HFF-Myc (cell line): ENCODE measurements at places on chromosomes 6 and 20.

- no peak for DNase-seq
Observed at GRCh38 chr6:54217018-54217417, 91.2 kb upstream of the TINAG start.

GRCh38 chr20:23629017-23629541 is 8.7 kb downstream of the CST3 start:
- no peak for DNase-seq

- DNase-seq: no peak
Observed at GRCh38 chr6:137305691-137306090, 86.5 kb upstream of the IFNGR1 start.

- DNase-seq: no peak
Observed at GRCh38 chr20:48750941-48751635, 76.7 kb downstream of the PREX1 start.

DNA sequence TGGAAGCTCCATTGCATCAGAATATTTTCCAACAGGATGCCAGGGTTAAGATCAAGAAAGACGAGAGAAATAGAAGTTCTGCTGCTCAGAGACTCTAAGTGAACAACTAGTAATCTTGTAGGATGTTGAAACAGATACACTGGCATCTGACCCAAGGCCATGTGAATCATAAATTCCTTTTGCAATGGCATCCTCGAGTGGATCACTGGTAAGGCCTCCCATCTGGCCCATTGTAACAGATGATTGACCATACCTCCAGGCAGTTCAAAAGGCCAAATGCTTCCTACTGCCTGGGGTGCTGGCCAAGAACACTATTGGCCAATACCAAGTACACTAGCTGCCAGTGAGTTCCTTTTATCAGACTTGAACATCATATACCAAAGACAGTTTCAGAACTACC is 9.9 kb upstream of the SLC17A3 start:
- no peak for DNase-seq

DNA sequence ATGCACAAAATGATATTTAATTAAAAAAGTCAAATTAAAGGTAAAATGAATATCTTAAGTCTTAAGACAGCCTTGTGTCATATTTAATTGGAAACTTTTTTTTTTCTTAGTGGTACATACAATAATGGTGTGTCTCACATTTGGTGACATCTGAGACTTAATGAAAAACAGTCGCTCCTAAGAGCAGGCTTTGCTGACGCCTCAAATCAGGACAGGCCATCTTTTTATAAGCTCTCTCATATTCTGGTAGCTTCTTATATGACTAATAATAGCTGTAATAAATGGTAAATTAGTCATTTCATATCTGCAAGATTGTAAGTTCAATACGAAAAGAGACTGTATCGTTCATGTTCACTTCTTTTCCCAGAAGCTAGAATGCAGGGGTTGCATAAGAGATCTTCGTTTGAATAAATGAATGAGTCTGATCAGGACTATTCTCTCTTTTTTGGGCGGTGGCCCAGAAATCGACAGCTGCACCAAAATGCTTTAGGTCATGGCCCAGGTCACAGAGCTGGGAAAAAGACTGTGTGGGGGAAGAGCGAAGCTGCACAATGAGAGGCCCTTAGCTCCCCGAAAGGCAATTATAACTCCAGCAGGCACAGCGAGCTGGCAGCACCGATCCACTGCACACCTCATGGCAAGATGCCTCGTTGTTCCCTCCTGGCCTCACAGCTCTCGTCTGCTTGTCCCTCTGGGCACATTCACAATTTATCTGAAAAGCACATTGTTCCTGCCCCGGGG is 69.4 kb downstream of the NRN1 start:
- no peak for DNase-seq

DNA sequence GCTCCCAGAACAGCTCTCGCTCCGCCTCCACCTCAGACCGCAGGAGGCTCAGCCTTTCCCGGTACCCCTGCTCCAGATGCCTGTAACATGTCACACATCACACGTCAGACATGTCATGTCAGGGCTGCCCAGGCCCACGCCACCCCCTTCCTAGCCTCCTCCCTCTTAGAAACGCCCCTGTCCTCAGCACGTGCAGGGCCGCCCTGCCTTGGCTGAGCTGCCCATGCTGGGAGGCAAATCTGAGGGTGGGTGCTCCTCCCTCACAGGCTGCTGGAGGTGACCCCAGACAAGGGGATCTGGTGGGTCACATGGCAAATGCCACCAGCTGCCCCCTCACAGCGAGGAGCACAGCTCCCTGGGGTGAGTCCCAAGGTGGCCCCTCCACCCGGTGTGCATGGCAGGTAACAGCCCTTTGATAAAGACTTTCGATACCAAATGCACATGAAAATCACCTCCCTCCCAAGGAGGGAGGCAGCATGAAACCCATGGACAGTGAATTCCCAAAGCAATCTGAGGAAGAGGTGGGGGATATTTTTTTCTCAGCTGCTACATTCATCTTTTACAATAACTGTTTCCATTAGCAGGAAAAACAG is 84.1 kb downstream of the GINS1 start:
- no peak for DNase-seq

DNA sequence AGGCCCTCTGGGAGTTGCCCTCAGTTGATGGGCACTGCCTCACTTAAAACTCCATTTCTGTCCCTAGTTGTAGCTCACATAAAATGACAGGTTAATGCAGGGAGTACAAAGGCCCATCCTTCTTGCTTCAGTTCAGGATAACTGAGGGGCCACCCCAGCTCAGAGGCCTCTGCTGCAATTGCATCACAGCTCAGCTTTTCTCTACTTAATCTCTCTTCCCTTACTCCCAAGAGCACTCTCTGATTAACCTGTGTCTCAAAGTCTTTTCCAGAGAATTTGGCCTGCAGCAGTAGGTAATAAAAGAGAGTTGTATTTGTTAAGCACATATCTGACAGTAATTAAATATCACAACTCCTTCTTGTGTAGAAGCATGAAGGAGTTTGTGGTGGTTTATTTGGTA is 40.9 kb upstream of the FLRT3 start:
- DNase-seq: no peak

DNA sequence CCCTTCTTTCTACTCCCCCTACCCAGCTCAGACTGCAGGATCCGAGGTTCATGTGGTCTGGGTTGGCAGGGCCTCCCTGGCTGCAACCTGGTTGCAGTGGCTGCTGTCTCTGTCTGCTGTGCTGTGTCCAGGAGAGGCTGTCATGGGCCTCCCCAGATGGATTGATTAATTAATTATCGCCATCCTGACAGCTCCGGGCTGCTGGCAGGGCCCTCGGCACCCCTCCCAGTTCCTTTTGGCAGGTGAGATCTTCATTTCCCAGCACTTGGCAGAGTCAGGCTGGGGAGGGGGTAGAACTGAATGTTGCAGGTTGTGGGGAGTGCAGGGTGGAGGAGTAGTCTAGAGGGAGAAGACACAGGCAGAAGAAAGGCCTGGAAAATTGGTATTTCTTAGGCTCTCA is 56.7 kb upstream of the ZFAND3 start:
- DNase-seq: no peak

DNA sequence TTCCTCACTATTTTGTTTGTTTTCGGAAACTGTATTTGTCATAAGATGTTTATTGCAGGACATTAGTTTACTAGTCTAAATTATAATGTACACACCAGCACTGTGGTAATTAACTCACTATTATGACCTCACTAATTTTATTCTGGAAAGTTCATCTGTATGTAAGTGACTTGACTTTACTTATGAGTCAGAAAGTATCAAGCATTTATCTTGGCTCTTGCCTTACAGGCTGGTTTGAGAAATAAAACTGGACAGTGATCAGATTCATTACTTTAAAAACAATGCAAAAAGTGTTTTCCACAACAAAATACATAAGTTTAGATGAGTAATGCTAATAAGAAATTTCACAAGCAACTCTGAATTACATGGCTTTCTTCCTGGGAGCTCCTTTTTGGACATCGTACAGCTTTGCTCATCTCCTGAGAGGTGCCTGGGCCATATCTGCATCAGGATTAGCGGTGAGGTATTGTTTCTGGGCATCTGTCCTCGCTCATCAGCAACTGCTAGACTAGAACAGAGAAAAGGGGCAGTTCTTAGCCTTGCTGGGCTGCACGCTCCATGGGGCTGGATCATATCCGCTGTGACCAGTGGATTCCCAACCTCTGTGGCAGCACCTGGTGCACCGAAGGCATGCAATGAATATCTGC is 179.8 kb downstream of the SOD2 start:
- DNase-seq: no peak

DNA sequence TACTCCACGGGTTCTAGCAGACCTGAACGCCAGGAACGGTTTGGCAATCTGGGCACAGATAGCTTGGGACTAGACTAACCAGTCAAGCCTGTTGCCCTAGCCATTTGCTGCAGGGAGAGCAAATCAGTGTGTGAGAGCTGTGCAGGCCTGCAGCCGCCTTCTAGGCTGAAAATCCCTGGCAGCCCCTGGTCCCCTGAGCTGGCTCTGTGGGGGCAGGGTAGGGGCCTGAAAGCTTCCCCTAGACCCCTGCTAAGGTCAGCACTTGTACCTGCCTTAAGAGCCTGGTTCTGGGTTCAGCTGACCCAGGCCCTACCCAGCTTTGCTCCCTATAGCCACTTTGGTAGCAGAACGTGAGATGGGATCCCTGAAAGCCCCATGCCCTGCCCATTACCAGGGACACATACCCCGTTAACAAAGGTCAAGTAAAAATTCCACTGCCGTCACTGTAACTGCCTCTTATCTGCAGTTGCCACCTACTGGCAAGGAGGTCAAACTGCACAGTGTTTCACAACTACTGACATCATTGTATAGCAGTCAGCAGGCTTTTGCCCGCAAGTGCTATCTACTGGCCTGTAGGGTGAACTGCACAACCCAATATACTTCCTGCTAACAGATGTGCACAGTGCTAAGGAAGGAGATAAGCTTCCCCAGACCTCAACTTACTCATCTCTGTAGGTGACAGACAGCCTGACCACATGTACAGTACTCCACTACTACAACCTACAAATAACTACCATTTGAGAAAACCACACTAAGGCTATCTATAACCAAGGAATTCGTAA is 95.1 kb upstream of the OLIG3 start:
- DNase-seq: peak; percentile 10

- DNase-seq: no peak
Observed at GRCh38 chr6:165841153-165841558, 178.1 kb upstream of the PDE10A start.

DNA sequence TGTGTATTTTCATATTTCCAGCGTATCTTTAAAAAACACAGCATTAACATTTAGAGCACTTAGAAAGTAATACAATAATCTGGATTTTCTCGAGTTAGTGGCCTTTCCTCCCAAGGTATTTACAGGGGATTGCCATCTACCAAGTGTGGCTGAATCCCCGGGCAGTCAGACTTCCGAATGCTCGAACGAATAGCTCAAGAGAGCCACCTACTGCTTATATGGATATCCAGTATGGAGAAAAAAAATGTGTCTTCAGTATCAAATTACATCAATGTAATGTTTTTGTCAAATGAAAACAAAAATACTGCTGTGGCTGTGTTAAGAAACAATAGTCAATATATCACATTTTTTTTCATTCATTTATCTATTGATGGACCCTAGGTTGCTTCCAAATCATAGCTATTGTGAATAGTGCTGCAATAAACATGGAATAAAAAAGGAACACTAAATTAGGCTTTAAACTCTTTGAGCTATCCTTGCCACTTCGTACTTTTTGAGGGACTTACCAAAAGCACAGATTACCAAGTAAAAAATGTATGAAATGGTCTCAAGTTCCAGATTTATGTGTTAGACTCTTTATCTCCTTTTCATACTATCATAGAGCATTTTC is 654.5 kb upstream of the PTCHD4 start:
- peak; percentile 32 for DNase-seq

- DNase-seq: peak; percentile 38
Observed at GRCh38 chr6:42113936-42114636, 28.3 kb downstream of the C6orf132 start.

GRCh38 chr6:158607411-158608170 is 37.0 kb downstream of the DYNLT1 start:
- DNase-seq: no peak

DNA sequence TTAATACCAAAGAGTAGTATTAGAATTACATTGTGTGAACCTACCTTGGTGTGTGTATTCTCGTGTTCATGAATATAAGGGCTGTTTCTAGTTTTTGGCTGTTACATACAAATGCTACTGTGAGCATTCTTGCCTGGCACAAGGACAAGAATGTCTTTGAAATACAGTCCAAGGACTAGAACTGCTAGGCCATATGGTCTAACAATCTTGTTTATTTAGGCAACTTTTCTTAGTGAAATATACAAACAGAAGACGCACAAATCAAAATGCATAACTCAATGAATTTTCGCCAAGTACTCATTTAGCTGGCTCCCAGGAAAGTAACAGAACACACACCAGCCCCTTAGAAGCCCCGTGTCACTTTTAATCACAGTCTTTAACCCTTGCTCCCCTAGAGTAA is 28.5 kb downstream of the KDM1B start:
- DNase-seq: no peak

GRCh38 chr6:135506270-135506997 is 8.9 kb upstream of the AHI1 start:
- peak; percentile 40 for DNase-seq

DNA sequence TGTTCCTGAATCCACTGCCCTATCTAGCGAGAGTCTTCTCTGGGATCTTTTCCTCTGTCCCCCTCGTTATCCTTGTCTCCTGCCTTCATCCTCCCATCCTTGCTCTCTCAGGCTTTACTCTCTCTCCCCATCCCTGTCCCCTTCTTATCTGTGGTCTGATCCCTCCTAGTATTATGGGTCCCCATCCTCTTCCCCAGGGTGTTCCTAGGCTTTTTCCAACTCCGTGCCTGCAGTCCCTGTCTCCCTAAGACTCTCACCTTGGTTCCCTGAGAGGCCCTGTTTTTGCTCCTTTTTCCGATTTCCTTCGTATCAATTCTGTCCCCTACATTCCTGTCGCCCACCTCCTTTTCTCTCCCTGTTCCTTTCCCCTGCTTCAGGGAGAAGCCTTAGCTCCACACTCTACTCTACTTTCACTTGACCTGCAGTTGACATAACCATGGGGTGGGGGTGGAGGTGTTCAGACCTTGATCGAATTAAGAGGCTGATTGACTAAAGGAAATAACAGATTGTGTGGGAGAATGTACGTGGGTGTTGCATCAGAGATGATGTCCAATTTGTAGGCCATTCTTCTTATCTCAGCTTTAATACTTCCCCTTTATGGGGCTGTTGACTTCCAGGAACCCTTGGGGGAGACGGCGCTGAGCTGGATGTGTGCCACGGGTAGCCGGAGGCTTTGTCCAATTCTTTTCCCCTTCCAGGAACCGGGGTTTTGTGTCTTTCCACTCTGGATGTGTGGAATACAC is 905 bp downstream of the PPARD start:
- no peak for DNase-seq

GRCh38 chr20:35489717-35490116 is 34.3 kb downstream of the CEP250 start:
- DNase-seq: no peak
